ENCODE measurements at places on chromosomes 5 and 9.

DNA sequence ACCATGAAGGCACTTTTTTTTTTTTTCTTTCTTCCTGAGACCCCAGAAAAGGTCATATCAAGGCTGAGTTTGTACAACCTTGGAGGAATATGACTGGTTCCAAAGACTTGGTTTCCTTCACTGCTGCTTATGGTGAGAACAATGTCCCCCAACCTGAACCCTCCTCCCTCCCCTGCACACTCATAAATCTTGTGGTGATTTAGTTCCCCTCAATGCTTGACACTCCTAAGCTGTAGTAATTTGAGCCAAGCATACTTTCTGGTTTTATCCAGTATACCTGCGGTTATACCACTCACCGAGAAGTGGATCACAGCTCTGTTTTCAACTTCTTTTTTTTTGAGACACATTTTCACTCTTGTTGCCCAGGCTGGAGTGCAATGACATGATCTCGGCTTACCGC lies 149.9 kb upstream of the KLF4 start:
- DNase-seq: no peak

GRCh38 chr5:34534523-34535103 lies 121.5 kb upstream of the RAI14 start:
- no peak for DNase-seq

DNA sequence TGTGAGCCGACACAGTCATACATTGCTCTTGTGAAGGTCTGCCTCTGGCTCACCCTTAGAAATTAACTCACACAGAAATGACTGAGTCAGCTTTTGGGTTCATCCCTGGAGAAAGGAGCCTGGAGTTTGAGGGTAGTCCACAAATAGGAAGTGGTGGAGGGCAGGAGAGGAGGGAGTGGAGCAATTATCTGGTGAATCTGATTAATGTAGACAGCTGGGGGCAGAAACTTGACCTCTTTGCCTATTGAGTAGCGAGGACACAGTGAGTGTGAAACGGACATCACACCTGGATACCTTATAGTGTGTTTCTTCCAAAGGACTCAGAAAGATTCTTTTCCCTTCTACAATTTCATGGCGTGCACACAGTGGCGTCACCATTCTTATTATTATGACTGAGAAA lies 48.5 kb upstream of the MSX2 start:
- DNase-seq: no peak

DNA sequence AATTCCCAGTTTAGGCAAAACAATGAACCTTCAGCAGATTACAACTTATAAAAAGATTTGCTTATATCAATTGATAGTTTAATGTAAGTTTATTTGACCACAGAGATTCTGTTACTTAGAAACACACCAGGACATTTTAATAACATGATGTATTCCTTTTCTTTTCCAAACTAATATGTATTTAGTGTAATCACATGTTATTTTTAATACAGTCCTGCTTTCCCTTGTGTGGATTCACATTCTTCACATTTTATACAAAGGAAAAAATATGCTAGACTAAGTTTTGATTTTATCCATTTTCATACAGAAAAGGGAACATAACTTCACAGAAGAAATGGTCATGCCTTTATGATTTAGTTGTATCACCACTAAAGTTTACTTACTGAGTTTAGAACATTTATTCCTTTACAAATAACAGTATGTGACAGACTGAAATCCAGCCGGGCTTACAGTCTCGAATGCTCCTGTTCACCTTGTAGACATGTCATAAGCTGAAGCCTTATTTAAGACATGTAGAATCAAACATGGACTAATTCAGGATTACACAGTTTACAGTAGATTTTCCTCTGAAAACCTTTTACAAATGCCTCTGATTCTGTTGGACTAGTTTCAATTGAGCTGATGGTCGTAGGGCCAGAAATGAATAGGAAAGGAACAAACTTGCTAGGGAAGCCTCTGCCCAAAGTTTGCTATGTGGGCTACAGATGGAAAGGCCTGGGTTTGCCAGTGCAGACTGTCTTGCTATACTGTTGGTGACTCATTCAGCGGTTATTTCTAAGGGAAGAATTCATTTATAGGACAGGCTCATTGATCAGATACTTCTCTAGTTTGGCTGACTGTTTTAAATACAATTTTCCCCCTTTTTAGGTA lies 6.6 kb upstream of the ASPN start:
- DNase-seq: no peak

GRCh38 chr5:102969641-102970040 lies 150.3 kb downstream of the GIN1 start:
- DNase-seq: no peak

GRCh38 chr5:141100243-141100805 lies at the start of gene PCDHB3:
Gene PCDHB3, plus strand, starts transcription at chr5:141100473. Its CDS starts 177 bp downstream, at chr5:141100650.
- peak; percentile 45 for DNase-seq

DNA sequence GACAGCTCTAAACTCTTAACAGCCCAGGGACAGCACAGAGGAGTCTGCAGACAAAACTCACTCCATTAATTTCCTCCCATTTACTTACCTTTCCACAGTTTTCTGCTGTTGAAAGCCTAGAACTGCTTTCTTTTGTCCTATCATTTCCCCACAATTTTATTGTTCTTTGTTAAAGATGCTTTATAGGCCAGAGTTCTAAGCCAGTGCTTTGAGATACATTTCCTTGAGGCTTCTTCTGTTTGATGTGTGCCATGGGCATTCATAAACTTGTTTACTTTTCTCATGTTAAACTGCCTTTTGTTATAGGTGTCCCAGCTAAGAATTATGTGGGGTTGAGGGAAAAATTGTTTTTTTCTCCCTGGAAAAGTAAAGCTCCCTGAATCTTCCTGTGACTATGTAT lies 25.9 kb upstream of the SUB1 start:
- DNase-seq: no peak

GRCh38 chr5:33408816-33409215 lies 31.9 kb upstream of the TARS1 start:
- DNase-seq: no peak
